ENCODE measurements at places on chromosomes 6 and 20.

- no peak for DNase-seq
These were observed 29.7 kb downstream of the RREB1 start for GRCh38 chr6:7137335-7138045.

GRCh38 chr6:1388630-1389368, 577 bp upstream of the FOXF2 start:
- DNase-seq: no peak

- no peak for DNase-seq
These were observed 8.0 kb upstream of the RAET1L start for GRCh38 chr6:150033207-150033771.

GRCh38 chr6:38988736-38989449, 59.7 kb upstream of the GLP1R start:
- DNase-seq: no peak

DNA sequence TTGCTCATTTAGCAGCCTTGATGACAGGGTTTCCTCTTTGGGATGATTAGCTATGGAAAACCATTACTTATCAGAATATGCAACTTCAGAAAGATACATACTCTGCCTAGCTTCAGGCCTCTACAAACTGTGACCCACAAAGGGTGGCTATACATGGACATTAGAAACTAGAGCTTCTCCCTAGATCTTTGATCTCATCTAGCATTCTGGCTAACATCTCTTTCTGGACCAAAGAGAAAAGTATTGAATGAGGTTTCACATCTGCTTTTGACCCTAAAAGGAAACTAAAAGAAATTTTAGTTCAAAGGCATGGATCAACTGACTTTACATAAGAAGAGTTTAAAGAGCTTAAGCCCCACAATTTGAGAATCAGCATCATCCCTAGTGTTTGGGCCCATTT, 12.4 kb upstream of the HMGN3 start:
- no peak for DNase-seq

DNA sequence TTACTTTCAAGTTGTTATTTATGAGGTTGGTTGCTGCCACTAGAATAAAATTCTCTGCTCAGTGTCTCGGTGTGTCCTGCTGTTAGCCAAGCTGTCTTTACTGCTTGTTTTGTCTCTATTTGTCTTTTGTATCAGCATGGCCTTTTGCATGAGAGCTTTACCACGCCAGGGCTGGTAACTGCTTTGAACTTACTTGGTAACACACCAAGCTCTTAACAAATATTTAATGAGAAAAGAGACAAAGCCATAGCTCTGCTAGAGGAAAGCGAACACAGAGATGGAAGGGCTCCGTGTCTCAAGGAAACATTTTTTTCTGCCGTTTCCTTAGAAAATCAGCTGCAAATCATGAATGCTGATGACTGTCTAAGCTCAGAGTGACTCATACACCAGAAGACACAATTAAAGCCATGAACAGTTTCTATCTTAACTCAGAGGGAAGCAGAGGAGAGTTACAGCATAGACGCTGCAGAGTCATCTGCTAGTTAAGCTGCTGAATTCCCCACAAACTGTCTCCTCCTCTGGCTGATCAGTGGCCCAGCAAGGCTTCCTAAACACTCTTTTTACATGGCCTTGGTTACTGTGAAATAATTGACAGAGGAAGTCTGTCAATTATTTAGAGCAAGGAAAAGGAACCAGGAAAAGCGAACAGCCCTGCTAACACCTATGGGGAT, 44.8 kb downstream of the AGPAT4 start:
- peak; percentile 89 for DNase-seq

GRCh38 chr20:43209831-43210230, 20.1 kb upstream of the PTPRT start:
- DNase-seq: no peak

GRCh38 chr6:7140631-7141378, 33.0 kb downstream of the RREB1 start:
- no peak for DNase-seq

GRCh38 chr6:152636609-152637295, 410 bp downstream of the SYNE1 start:
- no peak for DNase-seq
